ENCODE measurements at places on chromosomes 13 and 19.

GRCh38 chr13:20313896-20314295 lies 81.8 kb upstream of the GJB6 start:
- DNase-seq: no peak

DNA sequence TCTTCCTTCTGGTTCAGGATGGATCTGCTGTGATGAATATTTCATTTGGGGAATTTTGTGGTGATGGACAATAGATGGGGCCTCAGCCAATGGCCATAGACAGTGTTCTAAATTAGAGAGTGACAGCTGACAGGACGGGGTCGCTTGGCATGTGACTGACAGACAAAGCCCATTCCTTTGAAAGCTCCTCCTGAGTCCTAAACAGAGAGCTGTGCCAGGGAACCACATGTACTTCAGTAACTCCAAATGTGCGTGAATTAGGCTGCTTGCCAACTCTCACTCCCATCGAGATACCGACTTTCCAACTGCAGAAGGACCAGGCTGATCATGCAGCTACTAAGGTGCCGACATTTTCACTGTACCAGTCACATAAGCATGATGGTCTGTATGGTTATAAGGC lies 187.7 kb downstream of the SHISA2 start:
- no peak for DNase-seq

- no peak for DNase-seq
These were observed 935 bp downstream of the CRB3 start for GRCh38 chr19:6465006-6465405.

- DNase-seq: no peak
These were observed 44.0 kb upstream of the FLT1 start for GRCh38 chr13:28538932-28539331.

DNA sequence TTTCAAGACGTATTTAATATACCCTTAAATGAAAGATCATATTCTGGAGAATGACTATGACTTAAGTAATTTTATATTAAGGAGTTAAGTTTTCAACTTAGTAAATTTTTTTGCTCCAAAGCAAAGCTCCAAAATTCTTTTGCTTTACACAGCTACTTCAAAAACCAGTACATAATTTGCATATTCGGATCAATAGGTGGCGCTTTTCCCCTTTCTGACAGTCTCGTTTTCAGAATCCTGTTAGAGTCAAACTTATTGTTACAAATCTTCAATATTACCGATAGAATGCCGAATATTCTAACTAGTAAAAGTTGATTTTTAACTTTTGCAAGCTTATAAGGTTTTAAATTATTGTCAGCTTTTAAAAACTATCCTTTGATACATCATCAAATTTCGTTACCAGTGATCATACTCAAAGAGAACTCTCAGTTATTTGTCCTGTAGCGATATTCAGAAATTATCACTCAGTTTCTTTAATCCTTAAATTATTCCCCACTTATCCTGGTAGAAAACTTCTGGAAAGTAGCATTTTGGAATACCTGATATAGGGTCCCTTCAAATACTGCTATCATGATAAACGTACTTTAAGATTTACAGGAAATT lies 852.7 kb upstream of the KLHL1 start:
- DNase-seq: peak; percentile 16

GRCh38 chr19:45063851-45064801 lies 12.2 kb downstream of the ZNF296 start:
- no peak for DNase-seq

- no peak for DNase-seq
These were observed 5.3 kb downstream of the RAB20 start for GRCh38 chr13:110556224-110556606.

Data from foreskin fibroblast (primary cell).